ENCODE measurements at places on chromosomes 1 and 21.

- no peak for DNase-seq
Observed at GRCh38 chr1:19645411-19646251, 1.5 kb downstream of the NBL1 start.

GRCh38 chr1:85366391-85367170 lies 90.1 kb upstream of the BCL10 start:
- DNase-seq, result no peak

DNA sequence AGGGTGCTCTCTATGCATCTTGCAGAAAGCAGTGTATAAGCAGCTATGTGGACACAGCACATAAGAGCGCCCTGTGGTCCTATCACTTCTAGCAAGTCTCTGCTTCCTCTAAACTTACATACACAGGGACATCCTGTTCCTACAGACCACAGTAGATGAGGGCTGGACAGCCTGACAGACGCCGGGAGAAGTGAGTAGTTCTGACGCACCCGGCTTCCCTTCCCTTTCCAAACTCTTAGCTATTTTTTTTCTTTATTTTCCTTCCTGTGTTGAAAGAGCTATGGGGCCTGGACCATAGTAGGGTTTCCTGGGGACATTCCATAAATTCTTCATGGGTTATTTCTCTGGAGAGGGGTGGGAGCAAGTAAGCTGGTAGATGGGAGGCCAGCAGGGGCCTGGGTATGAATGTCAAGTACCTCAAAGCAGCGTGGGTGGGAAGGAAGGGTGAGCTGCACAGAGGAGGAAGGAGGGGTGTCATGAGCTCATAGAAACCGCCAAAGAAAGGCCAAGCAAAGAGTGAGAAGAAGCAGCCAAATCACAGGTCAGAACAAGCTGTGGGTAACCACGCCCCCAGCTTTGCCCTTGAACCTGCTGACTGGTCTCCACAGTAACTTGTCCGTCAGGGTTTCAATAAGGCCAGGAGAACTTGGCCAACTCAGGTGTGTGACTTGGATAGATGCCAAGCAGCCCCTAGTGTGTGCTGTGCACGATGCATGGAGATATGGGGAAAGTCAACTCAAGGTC lies 36.6 kb downstream of the PLXNA2 start:
- DNase-seq, result no peak

- DNase-seq, result no peak
Observed at GRCh38 chr1:239718571-239718970, 332.2 kb downstream of the CHRM3 start.

GRCh38 chr21:44495611-44496563 lies 40.6 kb downstream of the LRRC3 start:
- no peak for DNase-seq

DNA sequence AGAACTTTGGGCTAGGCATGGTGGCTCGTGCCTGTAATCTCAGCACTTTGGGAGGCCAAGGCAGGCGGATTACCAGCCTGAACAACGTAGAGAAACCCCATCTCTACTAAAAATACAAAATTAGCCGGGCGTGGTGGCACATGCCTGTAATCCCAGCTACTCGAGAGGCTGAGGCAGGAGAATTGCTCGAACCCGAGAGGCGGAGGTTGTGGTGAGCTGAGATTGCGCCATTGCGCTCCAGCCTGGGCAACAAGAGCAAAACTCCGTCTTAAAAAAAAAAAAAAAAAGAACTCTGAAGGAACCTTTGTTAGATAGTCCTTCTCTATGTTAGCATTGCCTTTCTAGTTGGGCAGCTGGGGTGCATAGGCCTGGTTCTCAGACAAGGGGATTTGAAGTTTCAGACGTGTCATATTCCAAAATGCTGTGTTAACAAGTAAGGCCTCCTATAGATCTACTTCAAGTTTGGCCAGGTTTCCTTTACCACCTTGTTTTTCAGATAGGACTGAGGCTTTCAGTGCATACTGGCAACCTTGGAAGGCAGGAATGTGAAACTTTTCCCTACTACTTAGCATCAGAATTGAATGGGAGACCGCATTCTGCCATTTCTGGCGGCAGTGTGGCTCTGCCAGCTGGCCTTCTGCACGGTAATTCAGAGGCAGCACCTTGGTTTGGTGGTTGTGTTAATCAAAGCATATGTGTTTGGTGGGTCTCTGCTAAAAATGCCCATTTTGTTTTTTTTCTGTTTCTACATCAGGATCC lies 6.1 kb downstream of the UQCRH start:
- DNase-seq, result no peak

- no peak for DNase-seq
Observed at GRCh38 chr1:163056831-163057230, 12.3 kb upstream of the RGS4 start.

DNA sequence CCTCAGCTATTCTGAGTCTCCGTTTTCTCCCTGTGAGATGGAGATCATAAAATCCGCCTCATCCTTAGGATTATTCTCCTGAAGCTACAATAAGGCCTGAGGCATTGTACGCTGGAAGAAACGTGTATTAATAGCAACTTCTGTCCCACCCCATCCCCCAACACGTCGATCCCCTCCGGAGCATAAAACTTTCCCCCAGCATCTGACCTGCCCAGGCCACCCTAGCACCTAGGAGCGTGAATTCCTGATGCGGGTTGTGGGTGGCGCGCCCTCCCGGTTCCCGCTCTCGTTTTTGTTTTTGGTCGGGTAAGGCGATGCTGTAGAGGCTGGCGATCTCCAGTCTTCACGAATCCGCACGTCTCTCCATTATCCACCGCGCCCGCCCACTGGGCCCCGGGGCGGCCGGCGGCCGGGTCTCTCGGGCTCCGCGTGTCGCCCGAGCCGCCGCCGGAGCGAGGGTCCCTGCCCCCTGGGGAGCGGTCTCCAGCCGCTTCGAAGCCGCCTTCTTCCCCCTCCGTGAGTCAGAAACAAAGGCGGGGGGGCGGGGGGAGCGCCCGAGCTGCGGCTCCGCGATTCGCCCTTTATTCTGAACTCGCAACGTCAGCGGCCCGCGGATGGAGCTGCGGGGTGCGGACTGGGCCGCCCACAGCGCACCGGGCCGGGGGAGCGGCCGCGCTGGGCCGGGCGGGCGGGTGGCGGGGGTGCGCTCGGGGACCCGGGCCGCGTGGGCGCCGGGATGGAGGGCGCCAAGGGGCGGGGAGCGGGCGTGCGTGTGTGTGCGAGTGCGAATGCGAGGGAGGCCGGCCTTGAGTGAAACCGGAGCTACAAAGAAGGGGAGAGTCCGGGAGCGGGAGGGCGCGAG lies at the start of gene PLEKHO1:
Gene PLEKHO1 (plus strand): TSS at position 646 of the 862 bp plus-strand sequence. CDS start 342 bp downstream, outside the sequence.
- peak; percentile 83 for DNase-seq

DNA sequence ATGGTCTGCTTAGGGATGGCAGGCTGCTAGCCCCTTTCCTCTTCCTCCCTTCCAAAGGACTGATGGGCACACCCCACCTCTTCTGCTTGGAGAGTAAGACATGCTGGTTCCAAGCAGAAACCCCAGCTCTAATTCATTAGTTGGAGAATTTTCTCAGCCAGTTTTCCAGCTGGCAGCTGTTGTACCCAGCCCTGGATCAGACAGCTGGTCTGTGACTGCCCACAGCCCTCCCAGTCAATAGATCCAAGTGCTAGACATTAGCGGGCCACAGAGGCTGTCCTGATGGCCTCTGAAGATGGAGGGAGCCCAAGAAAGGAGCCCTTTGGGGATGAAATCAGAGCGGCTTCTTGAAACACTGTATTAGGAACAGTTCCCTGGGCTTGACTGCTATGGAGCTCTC lies 35.8 kb downstream of the ACOT11 start:
- DNase-seq, result no peak

DNA sequence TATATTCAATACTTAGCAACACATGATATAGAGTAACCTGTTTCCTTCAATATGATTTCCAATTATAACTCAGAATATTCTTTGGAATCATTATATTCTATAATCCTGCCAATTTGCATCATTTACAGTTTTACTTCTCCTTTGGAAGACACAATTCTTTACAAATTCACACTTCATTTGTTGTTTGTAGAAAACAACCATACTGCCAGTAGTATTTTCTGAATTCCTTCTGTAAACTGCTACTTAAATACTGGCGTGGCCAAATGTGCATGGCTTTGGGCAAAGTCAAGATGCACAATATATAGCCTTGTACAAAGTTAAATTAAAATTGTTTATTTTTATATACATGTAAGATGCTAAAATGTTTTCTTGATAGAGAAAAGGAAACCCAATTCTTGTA lies 687.1 kb upstream of the NEGR1 start:
- DNase-seq, result no peak

- DNase-seq, result no peak
Observed at GRCh38 chr1:168799927-168800605, 71.1 kb upstream of the DPT start.

DNA sequence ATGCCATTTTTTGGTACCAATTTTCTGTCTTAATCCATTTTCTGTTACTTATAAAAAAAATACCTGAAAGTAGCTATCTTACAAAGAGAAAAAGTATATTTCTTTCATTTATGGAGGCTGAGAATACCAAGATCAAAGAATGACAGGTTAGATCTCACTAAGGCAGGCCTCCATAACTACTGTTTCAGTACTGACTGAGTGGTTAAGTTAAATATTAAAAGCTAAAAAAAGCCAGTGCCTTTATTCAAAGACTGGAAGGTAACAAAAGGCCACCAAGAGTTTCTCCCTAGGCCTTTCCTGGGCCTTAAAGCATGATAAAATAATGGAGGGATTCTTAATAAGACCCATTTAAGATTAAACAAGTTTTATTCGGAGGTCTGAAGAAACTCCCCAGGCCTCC lies 687.7 kb upstream of the ADGRL4 start:
- DNase-seq, result no peak

- no peak for DNase-seq
Observed at GRCh38 chr1:181969902-181970301, 91.6 kb downstream of the ZNF648 start.

GRCh38 chr1:226826479-226827261 lies 43.7 kb upstream of the PSEN2 start:
- no peak for DNase-seq

DNA sequence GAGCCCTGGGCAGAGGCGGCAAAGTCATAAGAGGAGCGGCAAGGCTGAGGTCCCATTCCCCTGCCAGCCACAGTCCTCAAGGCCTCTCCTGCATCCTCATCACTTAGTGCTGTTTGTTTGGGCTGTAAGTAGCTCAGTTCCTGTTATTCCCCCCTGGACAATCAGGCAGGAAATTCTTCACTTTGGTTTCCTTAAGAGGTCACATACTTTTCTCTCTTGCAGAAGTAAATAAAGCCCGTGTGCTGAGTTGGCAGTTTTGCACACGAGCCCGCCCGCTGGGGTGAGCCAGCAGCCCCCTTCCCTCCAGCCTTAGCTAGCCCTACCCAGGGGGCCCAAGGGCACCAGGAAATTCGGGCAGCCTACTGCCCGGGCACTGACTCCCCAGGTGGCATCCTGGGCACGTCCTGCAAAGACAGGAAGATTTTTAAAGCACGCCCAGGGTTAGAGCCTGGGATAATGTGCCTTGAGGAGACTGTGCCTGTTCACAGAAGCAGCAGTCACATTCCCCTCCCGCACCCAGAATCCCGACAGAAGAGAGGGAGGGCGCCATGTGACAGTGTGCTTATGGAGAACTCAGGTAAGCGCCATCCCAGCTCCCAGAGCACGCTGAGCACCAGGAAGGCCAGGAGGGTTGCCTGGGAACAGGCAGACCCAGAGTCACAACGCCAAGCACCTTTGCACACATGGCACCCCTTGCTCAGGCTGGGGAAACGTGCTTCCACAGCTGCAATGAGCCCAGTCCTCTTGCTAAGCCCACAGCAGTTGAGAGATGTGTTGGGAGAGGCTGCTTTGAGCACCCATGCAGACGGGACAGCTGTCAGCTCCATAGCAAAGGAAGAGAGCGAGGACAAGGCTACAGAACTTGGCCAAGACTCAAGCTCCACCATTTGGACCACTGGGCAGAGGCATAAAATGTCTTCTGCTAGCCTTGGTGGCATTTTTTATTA lies 144.5 kb upstream of the TMEM51 start:
- DNase-seq, result no peak

DNA sequence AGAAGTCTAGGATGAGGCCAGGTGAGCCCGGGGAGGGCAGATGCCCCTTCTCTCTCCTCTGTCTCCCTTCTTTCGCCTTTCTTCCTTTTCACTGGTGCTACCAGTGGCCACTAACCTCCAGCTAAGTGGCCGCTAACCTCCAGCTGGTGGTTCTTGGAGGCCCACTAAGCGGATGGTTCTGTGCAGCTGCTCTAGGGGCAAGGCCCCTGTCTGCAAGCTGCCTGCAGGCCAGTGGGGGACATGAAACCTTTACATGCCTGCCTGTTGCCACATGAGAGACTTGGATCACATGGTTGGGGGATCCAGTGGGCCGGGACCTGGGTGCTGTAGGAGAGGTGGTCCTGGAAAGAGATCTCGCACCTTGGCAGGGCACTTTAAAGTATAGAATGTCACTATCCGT lies 17.7 kb downstream of the IKBKE start:
- DNase-seq, result no peak

DNA sequence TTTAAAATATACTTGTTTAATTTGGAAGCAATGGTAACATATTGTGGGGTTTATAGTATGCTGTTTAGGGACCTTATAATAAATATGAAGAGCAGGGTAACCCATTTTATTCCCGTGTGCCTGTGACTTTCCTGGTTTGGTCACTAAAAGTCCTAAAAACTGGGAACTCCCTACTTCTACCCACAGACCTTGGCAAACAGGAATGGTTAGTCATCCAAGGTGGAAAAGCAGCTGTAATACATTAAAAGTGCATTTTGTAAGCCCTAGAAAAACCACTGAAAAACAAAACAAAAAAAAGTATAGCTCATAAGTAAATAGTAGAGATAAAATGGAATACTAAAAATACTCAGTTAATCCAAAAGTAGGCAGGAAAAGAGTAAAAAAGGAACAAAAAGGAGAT lies 538.9 kb downstream of the LMO4 start:
- DNase-seq, result no peak

- peak; percentile 7 for DNase-seq
Observed at GRCh38 chr1:206608108-206608698, 4.1 kb downstream of the EIF2D start.

DNA sequence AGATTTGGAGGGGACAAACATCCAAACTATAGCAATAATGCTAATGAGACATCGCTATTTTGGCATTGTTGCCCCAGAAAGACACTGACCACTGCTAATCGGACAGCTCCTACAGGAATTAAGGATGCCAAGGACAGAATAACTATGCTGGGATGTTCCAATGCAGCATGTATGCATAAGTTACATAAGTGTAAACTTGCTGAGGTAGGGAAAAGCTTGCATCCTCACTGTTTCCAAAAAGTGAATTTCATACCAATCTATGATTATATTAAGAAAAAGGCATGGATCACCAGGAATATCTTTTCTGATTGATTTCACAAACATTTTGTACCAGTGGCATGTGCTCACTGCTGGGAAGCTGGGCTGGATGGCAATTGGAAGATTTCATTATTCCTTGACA lies 45.8 kb upstream of the RALGPS2 start:
- no peak for DNase-seq

DNA sequence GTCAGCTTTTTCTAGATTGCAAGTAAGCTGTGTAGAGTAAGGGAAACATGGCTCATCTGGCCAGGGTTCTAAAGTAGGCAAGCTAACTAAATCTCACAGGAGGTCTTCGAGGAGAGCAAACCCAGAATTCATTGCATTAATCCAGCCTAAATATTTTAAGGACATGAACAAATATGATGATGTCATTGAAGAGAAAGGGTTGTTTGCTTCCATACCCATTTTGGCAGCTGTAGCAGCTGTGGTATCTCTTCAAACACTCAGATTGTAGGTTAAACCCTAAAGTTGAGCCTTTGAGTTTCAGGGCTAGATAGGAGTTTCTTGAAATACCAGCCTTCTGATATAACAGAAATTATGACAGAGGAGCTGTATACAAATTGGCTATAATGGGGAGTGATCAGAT lies 200.5 kb upstream of the C1orf105 start:
- DNase-seq, result no peak

- no peak for DNase-seq
Observed at GRCh38 chr1:12424087-12424529, 193.9 kb downstream of the DHRS3 start.

Data from NCI-H1092 (cell line).